ENCODE measurements at places on chromosomes 1 and 21.
A peak's percentile ranks its signal among the peaks of the same experiment; 100 is the strongest.

DNA sequence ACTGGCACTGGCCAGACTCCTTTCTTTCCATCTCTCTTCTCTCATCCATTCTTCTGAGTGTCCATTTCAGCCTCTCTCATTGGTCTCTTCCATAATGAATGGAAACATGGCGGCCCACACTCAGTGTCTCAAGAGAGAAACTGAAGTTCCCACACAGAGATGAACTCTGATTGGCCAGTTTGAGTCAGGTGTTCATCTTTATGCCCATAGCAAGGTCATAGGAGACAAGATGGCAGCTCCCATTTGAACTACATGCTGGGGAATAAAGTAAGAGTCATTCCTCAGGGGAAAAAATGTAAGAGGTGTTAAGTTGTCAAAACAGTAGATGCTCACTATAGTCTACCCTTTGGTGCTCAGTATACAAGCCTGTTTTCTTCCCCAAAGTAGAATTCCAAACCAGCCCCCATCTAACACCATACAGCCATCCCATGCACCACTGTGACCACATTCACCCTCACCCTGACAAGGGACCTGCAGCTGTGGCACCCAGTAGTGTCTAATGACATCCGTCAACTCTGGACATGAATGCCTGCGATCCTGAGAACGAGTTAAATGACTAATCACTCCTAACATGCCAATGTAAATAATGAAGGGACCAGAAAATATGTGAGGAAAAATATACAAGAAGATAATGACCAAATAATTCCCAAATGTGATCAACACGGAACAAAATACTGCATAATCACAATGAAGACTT, 12.4 kb downstream of the CDA start:
- DNase-seq, result no peak

- peak; percentile 78 for DNase-seq
These were observed 10.6 kb upstream of the COL6A1 start for GRCh38 chr21:45970674-45971615.

- no peak for DNase-seq
These were observed 90.0 kb downstream of the GLUL start for GRCh38 chr1:182301467-182302198.

GRCh38 chr1:14570514-14570913, 28.0 kb upstream of the KAZN start:
- no peak for DNase-seq

GRCh38 chr1:39675220-39675619, 3.3 kb upstream of the NT5C1A start:
- DNase-seq, result no peak

DNA sequence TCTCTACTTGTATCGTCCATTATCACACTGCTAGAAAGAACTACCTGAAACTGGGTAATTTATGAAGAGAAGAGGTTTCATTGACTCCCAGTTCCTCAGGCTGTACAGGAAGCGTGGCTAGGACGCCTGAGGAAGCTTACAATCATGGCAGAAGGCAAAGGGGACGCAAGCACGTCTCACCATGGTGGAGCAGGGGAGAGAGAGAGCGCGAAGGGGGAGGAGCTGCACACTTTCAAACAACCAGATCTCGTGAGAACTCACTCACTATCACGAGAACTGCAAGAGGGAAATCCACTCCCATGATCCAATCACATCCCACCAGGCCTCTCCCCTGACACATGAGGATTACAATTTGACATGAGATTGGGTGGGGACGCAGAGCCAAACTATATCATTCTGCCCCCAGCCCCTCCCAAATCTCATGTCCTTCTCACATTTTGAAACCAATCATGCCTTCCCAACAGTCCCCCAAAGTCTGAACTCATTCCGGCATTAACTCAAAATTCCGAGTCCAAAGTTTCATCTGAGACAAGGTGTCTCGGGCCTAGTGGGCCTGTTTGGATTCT, 8.0 kb downstream of the MMEL1 start:
- DNase-seq, result no peak

- no peak for DNase-seq
These were observed 18.6 kb downstream of the ARMH1 start for GRCh38 chr1:44693159-44693558.

DNA sequence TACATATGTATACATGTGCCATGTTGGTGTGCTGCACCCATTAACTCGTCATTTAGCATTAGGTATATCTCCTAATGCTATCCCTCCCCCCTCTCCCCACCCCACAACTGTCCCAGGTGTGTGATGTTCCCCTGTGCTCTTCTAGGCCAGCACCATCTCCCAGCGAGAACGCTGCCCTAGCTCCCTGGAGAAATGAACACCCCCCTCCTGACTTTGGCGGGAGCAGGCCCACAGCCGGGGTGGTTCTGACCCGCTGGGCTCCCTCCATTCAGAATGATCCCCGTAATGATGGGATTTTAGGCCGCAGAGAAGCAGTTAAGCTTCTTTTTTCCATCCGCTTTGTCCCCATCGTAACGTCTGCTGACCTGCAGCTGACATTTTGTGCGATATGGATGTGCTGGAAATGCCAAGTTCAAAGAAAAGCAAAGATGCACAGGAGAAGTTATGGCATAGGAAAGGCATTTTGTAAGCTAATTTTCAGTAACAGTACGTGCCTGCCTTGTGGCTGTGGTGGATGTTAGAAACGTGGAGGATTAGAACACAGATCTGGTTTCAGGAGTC, 39.3 kb downstream of the ELK4 start:
- DNase-seq, result no peak

- no peak for DNase-seq
These were observed 64.0 kb downstream of the CD46 start for GRCh38 chr1:207815913-207816291.

GRCh38 chr1:55617288-55617982, 402.3 kb upstream of the USP24 start:
- no peak for DNase-seq

GRCh38 chr1:228748431-228748830, 13.2 kb downstream of the RHOU start:
- no peak for DNase-seq

DNA sequence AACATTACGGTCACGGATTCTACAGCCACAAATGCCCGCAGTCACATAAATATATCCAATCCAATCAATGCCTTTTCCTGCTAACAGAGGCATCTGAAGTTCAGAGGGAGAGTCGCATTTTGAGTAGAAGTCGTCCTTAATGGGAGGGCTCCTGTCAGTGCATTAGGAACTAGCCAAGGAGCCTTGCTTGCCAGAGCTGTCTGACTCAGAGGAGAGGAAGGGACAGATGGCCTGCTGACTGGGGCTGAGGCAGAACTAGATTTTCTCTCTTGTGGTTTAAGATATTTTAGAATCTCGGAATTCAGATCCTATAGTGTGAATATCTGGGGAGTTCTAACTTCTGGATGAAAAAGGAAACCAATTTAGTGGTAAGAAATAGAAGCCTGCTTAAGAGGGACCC, 10.6 kb downstream of the XKR8 start:
- no peak for DNase-seq

GRCh38 chr1:35539073-35539823, 18.0 kb downstream of the KIAA0319L start:
- no peak for DNase-seq

- no peak for DNase-seq
These were observed 237.5 kb upstream of the ESRRG start for GRCh38 chr1:216960716-216961115.

DNA sequence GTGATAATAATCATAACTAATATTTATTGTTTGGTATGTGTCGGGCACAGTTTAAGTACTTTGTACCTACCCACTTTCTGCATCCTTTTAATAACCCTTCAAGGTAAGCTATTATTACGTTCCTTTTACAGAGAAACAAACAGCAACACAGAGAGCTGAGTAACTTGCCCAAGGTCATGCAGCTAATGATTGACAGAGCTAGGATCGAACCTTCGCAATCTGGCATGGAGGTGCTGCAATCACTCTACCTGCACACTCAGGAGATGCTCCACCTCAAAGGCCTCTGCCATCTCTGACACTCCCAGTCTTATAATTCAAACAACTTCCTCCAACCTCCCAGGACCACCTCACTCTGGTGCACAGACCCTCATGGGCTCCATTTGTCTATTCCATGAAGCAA, 137.2 kb downstream of the DMRTA2 start:
- no peak for DNase-seq

GRCh38 chr1:23610677-23611076, 51.4 kb upstream of the ID3 start:
- DNase-seq, result no peak

Data from GM20000 (cell line).